ENCODE measurements at places on chromosomes 7 and 10.

DNA sequence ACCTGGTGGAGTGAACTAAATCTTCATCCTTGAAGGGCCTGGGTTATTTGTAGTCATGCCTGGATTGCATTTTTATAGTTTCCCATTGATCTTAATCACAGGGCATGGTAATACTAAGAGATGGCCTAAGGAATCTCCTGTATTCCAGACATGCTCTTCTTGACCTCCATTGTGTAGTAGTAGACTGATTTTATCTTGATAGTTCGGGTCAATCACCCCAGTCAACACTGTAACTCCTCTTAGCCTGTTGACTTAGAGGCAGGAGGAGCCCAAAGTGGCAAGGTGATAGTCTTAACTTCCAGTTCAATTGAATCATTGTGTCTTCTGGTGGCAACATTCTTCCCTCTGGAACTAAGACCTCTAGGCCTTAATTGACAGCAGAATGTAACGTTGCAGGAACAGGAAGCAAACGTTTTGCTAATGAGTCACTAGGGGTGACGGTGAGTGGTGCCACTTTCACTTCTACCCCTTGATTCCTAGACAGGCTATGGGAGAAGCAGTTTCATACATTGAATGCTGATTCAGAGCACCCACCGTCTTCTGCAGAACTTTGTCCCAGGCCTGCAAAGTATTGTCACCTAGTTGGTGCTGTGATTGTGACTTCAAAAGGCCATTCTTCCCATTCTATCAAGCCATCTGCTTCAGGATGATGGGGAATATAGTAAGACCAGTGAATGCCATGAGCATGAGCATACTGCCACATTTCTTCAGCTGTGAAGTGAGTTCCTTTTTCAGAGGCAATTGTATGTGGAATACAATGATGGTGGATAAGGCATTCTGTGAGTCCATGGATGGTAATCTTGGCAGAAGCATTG, 24.0 kb upstream of the PAPSS2 start:
- peak; percentile 88 for DNase-seq

GRCh38 chr7:151992375-151992774, 33.1 kb upstream of the GALNT11 start:
- DNase-seq: peak; percentile 36

DNA sequence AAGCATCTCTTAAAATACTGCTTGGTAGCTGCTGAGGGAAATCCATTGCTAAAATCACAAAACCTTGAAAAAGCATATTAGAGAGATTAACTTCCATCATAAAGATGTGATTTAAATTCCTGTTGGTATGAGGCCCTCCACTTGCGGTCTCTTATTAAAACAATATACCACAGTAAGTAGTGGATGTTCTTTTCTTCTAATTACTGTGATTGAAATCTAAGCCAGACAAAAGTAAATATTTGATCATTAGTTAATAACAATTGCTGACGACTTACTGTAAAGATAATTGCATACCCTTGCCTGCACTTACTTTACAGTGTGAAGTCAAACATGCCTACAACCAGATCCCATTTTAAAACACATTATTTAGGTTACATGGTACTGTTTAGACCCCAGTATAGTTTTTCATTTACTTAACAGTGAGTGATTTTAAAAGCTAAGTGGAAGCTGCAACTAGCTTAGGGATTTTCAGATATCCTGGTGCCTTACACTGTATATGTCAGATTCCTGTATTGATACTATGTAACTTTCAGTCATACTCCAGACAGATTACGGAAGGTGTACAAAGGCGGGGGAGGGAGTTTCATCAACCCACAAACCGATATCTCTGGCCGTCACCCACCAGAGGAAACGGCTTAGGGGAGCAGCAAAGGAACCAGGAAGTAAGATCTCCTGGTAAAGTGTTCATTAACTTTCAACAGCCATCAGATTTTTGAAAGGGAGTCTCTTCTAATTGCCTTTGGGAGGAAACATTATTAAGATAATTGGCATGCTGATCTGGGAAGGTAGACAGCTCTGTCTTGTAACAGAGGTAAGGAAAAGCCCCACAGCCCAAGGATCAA, 986 bp downstream of the NRP1 start:
- DNase-seq: no peak

- DNase-seq: no peak
Measured at GRCh38 chr10:133286366-133286765, 9.7 kb upstream of the ADAM8 start.

- DNase-seq: no peak
Measured at GRCh38 chr7:41142904-41143473, 559.9 kb downstream of the INHBA start.

Measured in fibroblast of skin of right biceps (primary cell).